ENCODE measurements at places on chromosomes 1 and 21. TPM values are rescaled to one million over a fixed set of nuclear protein-coding genes. Genes with fewer than 3 reads are reported as not detected.
A peak's percentile ranks its signal among the peaks of the same experiment; 100 is the strongest.

TTC22 gene
- total RNA-seq, result 2.1 TPM

DNA sequence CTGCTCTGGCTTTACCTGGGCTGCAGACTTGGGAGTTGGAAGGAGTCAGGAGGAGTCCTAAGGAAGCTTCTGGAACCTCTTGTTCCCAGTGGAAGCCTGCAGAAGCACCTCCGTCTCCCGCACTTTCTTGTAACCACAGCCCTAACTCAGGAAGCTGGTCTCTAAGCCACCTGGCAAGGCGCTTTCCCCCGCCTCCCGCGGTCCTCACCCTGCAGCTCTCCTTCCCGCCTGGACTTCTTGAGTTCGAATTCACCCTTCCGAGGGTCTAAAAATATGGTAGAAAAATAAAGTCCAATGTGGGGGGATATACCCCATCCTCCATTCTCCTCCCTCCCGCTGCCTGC is 15.1 kb downstream of the PAX7 start:
- H3K36me3 ChIP-seq, result no peaks in the 10 kb centered on the region
- no peak for DNase-seq

SLC22A15 gene
- 5.0 TPM for total RNA-seq

GRCh38 chr1:40435471-40435870 is 14.8 kb upstream of the ZFP69B start:
- H3K4me1 ChIP-seq, result peaks cover 6% of the 10 kb centered on the region
- no peak overlapping the region for H3K27ac ChIP-seq
- no peaks in the 10 kb centered on the region for H3K27me3 ChIP-seq
- no peaks in the 10 kb centered on the region for H3K36me3 ChIP-seq
- no peak overlapping the region for H3K4me3 ChIP-seq
- no peak for DNase-seq

C4BPA gene
- not detected for total RNA-seq

CD160 gene
- 0.33 TPM for total RNA-seq

CYP4A22 gene
- total RNA-seq, result not detected

DNA sequence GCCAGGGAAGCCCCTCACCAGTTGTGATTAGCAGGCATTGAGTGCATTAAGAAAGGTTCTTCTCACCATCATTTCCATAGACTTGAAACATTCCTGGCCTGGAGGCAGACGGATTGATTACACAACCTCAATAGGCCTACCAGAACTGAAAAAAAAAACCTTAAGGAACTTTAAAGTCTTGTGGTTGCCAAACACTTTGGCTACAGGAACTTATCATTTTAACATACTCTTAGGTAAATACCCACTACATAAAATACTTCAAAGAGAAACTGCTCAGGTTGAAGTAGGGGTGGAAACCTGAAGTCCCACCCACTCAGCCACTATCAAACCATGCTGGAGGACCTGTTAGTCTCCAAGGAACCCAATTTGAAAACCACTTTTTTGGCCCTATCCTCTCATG is 22.4 kb upstream of the HMGB4 start:
- no peak overlapping the region for H3K4me3 ChIP-seq
- H3K27ac ChIP-seq, result no peak overlapping the region
- no peak for DNase-seq
- H3K4me1 ChIP-seq, result no peaks in the 10 kb centered on the region
- H3K27me3 ChIP-seq, result peaks cover 14% of the 10 kb centered on the region

GRCh38 chr1:192639607-192640368 is 3.8 kb downstream of the RGS13 start:
- DNase-seq, result no peak
- H3K27me3 ChIP-seq, result no peaks in the 10 kb centered on the region
- peak overlapping the region; percentile 1 for H3K4me3 ChIP-seq
- no peaks in the 10 kb centered on the region for H3K4me1 ChIP-seq
- H3K36me3 ChIP-seq, result no peaks in the 10 kb centered on the region

SPATC1L gene
- not detected for total RNA-seq

TNFRSF1B gene
- total RNA-seq, result 479 TPM

DNA sequence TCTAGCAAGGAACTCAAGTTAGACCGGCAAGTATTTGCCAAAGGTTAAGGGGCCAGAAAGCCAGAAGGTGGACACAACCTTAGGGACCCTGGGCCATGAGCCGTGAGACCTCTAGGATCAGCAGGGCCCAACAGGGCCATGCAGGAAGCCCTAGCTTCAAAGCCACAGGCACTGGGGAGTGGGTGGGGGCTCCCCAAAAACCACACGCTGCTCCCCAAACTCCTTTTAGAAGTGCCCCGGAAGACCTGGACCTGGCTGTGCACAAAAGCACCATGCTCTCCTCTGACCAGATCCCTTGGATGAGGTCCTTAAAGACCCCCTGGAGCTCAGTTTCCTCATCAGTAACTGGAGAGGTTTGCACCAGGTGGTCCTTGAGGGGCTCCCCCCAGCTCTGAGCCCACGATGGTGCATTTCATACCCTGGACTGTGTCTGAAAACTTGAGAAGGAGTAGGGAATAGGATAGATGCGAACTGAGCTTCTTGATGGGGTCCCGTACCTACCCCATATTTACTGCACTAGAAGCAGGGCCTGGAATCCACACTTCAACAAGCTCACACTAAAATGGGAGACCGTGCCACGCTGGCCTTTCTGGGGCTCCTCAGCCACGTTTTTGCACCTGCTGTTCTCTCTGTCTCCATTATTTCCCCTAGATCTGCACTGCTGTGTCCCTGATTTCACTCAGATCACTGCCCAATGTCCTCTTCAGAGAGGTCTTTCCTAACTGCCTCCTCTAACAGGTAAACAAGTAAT is 40.6 kb upstream of the LBR start:
- no peak for DNase-seq
- peak overlapping the region; percentile 87 for H3K4me3 ChIP-seq
- no peaks in the 10 kb centered on the region for H3K27me3 ChIP-seq
- H3K27ac ChIP-seq, result peak overlapping the region; percentile 100

DNA sequence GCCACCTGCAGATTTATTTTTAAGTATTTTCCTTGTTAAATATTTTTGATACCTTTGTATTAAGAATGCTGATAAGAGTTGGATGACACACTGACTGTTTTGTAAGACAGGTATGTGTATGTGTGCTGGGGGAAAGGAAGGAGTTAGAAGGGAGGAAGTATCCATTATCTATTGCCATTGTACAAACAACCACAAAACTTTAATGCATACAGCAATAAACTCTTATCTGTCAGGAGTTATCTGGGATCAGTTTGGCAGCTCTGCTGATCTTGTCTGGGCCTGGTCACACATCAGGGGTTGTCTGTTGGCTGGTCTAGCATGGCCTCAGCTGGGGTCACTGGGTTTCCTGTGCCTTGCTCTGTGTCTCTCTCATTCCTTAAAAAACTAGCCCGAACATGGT is 423.9 kb upstream of the USP24 start:
- peaks cover 21% of the 10 kb centered on the region for H3K27me3 ChIP-seq
- H3K4me1 ChIP-seq, result peaks cover 7% of the 10 kb centered on the region
- H3K36me3 ChIP-seq, result no peaks in the 10 kb centered on the region
- no peak overlapping the region for H3K4me3 ChIP-seq

- H3K4me1 ChIP-seq, result peaks cover 47% of the 10 kb centered on the region
- peak overlapping the region; percentile 64 for H3K27ac ChIP-seq
- H3K27me3 ChIP-seq, result no peaks in the 10 kb centered on the region
- H3K4me3 ChIP-seq, result peak overlapping the region; percentile 70
- H3K36me3 ChIP-seq, result peaks cover 4% of the 10 kb centered on the region
- no peak for DNase-seq
Observed at GRCh38 chr21:42527489-42528158, 14.0 kb downstream of the SLC37A1 start.

Data from natural killer cell treated with Interleukin-12 subunit alpha and Interleukin-12 subunit beta and Interleukin-15 and Interleukin-18, amount 100 ng/mL, for 72 hours (primary cell).